ENCODE measurements at places on chromosomes 3 and 15.

GRCh38 chr15:38553071-38553470 lies 11.5 kb downstream of the RASGRP1 start:
- no peak for DNase-seq

DNA sequence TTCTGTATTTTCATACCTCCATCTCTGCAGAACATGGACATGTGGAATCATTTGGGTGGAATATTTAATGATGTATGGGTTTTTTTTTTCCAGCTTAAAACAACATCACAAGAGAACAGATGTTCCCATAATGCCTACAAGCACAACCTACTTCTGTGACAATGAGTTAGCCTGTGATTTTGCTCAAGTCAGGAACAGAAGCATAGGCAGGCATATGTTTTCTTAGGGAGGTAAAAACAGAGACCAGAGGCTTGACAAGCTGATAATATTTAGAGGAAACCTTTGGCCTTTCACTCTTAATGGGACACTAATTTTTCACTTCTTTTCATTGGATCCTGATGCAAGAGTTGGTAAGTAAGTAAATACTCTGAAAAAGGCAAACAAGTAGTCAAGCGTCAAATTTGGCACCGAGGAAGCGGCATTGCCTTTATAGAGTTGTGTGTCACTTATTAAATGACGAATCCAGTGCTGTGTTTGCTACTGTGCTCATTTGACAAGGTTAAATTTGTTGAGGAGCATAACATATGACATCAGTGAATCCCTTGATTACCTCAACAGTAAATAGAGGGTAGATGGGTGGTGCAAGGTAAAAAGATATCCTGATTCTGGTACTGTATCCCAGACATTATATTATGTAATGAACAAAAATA lies 66.7 kb upstream of the RBMS3 start:
- DNase-seq, result no peak

DNA sequence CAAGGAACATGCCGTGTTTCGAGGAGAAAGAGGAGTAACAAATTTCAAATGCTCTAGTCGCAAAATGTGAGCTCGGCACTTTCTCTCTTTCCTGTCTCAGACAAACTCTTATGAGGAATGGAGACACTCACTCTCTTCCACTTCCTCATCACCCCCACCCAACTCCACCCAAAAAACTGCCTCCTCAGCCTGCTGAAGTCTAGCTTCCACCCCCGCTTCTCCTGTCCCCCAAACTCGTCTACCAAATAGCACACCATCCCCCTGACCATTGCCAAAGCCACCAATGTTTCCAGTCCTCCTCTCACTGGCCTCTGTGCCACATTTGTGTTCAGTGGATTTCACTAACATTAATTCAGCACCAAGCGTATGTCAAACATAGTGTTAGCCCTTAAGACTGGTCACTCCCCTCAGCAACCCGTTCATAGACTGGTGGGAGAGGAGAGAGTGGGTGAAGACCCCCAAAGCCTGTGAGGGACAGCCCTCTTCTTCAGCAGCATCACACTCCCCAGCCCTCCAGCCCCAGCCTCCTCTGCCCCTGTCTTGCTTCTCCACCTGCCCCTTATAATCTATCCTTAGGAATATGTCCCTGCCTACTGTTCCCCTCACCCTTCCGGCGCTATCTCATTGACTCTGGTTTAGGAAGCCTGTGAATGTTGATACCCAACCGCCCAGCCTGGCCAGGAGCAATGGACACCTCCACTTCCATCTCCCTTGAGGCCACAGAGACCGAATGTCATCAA lies 77.3 kb downstream of the FAM174B start:
- DNase-seq, result no peak

- DNase-seq, result peak; percentile 87
These were observed 36.2 kb upstream of the C3orf38 start for GRCh38 chr3:88113311-88114162.

- no peak for DNase-seq
These were observed 511.9 kb downstream of the GBE1 start for GRCh38 chr3:81249540-81250029.

DNA sequence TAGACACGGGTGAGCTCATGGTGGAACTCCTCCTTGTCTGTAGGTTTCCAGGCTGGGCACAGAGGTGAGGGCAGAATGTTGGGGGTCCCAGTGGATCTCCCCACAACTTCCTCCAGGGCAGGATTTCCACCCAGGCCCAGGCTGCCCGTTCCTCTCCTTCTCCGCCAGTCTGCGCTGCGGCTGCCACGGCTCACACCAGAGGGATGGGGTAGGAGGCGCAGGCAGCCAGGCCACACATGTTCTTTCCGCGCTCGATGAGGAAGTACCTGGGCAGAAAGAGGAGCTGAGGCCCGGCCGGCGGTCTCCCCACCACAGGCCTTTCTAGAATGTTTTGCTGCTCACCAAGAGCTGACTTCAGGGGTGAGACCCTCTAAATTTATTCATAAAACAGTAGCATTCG lies 22.9 kb downstream of the CTSH start:
- DNase-seq, result no peak

DNA sequence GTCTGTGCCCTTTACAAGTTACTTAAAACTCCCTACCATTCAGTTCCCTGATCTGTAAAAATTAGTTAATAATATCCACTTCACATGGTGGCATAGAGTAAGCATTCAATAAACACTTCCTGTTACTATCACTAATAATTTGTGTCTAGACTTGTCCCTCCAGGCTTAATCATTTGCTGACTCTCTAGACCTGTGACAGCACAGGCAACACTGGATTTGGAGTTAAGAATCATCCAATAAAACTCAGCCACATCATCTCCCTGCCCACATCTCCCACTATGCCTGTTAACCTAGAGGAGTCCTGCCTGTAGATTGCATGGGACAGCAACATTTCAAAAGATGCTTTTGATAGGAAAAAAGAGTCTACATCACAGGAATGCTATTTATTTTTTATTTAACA lies 564.6 kb downstream of the MFSD1 start:
- DNase-seq, result no peak

- DNase-seq, result no peak
These were observed 410.6 kb upstream of the WNT5A start for GRCh38 chr3:55897573-55898224.

- DNase-seq, result peak; percentile 91
These were observed 52.2 kb upstream of the OSBPL11 start for GRCh38 chr3:125647318-125648014.

DNA sequence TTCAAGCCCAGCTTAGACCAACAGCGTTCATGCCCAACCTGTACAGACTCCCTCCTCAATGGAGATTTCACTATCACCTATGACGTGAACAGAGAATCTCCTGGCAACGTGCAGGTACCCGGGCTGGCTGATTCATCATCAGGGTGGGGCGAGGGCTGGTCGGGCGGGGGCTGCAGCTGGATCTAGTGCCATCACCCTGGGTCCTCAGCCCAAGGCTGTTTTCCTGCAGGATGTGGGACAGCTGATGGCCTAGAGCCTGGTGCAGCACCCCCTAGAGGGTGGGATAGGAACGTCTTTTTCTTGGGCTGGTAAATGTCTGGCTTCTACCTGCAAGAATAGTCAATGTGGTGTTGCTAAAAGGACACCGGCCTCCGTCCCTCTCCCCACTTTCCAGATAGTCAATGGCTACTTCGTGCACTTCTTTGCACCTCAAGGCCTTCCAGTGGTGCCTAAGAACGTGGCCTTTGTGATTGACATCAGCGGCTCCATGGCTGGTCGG lies 4.4 kb downstream of the ITIH3 start:
- peak; percentile 30 for DNase-seq

- no peak for DNase-seq
These were observed 69.0 kb upstream of the THBS1 start for GRCh38 chr15:39511916-39512260.

GRCh38 chr15:93049914-93050578 lies 39.0 kb downstream of the RGMA start:
- DNase-seq, result no peak

DNA sequence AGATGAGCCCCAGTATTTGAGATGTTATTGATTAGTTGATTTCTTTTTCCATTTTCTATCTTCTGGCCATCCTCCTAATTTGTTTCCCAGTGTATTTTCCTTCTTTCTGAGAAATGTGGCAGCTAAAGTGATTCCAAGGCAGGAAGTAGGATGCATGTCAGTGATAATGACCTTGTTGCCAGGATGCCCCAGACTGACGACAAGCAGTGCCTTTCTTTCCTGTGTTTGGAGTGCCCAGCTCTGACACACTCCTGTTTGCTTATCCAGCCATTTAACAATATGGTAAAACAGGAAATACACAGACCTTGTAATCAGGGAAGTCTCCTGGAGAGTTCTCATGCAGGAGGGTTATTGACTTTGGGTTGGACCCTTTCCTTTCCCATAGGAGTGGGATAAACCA lies 20.4 kb downstream of the TMOD2 start:
- DNase-seq, result peak; percentile 20

DNA sequence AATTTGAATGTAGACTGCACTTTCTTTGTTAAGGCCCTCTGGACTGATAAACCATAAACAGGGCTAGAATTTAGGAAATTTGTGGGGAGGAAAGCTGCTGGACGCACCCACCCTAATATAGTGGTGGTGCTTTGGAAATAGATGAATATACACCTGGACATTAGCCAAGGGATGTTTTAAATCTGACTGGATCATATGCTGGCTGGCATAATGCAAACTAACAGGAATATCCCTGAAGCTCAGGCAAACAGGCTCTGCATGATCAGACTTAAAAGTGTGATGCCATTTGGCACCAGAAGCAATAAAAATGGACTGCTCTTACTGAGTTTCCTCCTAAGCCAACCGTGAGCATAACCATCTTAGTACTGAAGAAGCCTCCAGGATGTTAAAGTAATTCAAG lies 465.8 kb upstream of the ROBO1 start:
- no peak for DNase-seq

GRCh38 chr3:123397050-123397590 lies 51.8 kb downstream of the ADCY5 start:
- peak; percentile 32 for DNase-seq

DNA sequence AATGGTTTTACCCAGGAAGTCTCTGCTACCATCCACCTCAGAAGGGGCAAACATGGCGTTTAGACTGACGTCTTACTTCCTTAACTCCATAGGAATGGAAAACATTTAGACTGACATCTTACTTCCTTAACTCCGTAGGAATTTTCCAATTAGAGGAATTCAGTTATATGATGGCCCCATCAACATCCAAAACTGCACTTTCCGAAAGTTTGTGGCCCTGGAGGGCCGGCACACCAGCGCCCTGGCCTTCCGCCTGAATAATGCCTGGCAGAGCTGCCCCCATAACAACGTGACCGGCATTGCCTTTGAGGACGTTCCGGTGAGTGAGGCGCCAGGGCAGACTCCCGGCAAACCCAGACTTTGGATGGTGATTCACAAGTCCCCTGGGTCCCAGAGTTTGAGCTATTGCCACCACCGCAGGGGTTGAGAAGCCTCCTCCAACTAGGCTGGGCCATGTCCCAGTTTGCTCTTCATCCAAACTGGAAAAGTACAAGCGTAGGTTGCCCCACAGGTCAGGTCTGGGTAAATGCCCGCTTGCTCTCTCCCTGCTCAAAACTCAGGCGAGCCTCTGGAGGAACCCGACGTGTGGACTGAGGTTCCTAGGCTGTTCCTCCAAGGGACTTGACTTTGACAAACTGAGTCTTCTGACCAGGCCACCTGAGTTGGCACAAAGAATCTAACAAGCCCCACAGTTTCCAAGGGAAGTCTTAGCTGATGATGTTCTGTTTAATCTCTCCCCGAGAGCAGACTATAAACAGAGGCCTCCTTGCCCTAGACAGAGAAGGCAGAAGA lies 57.7 kb downstream of the MESD start:
- no peak for DNase-seq

DNA sequence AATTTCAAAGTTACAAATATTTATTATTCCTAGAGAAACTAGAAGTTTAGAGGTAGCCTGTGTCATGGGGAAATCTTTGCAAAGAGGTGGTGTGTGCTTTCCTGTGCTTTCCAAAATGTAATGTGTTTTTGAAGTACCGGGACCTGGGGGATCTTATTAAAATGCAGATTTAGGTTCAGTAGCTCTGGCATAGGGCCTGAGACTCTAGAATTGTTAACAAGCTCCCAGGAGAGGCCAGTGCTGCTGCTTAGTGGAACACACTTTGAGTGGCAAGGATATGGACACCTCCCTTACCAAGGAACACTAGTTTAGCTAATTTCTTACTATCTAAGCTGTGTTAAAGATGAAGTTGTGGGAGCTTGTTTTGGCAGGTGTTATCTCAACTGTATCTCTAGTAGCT lies 428.9 kb downstream of the VGLL3 start:
- DNase-seq, result no peak

GRCh38 chr15:32057876-32058425 lies 27.6 kb downstream of the CHRNA7 start:
- no peak for DNase-seq

DNA sequence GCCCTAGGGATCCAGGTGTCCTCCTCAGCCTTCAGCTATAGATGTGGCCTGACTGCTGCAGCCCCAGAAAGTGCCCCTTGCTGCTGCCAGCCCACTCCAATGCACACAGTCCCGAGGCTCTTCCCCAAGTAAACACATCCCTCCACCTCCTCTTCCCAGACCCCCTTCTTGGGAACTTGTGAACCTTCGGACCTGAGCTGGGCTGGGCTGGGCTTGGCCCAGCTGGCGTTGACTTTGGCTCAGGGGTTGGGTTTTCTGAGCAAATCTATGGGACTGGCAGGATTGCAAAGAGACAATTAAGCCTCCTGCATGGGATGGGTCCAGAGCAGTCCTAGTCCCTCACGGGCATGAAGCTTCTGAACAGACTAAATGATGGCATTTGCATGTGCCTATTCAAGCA lies 14.7 kb downstream of the VIPR1 start:
- no peak for DNase-seq

GRCh38 chr3:115551016-115551415 lies 72.3 kb upstream of the GAP43 start:
- DNase-seq, result peak; percentile 47

GRCh38 chr15:87944691-87945090 lies 311.8 kb downstream of the NTRK3 start:
- no peak for DNase-seq

- no peak for DNase-seq
These were observed 28.8 kb downstream of the NUP210 start for GRCh38 chr3:13391308-13391707.

DNA sequence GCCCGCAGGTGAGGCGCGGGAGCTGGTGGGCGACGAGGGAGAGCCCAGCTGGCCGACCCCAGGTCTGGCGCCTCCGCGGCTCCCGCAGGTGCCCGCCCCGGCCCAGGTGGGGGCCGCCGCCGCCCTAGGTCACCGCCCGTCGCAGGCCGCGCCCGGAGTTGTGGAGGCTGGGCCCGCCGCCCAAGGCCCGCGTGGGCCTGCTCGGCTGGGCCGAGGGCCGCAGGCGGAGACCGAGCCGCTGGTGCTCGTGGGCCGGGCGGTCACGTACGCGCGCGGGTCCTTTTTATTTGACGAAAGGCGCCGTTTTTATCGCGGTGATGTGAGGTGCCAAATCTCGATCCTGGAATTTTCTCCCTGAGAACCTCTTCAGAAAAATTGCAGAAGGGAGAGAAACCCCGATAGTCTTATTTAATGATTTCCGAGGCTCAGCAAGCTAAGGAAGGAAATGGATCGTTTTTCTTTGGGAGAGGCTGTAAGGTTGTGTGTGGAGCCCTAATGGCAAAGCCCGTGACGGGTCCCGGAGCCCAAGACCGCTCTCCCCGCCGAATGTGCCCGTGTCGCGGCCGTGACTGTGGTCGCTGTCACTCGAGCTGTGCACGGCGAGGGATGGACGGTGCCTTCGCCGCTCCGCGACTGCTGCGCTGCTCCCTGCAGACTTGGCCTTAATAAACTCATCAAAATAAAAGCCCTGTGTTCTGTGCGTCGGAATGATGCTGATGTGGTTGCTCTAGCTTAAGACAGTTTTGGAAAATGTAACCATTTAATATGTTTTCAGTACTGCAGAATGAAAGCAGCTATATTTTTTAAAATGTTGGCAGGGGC lies 612 bp downstream of the APPL1 start:
- DNase-seq, result peak; percentile 50

All from stomach (tissue), 19 donors.